Ascending aorta (tissue), 2 donors: ENCODE measurements at places on chromosomes 12 and 14.

- H3K27ac ChIP-seq, result no peak overlapping the region
- DNase-seq, result no peak
- H3K4me3 ChIP-seq, result peak overlapping the region; percentile 67
- H3K4me1 ChIP-seq, result peaks cover 2% of the 10 kb centered on the region
These were observed 1183.7 kb upstream of the TMEM132C start for GRCh38 chr12:127083008-127083949.

DNA sequence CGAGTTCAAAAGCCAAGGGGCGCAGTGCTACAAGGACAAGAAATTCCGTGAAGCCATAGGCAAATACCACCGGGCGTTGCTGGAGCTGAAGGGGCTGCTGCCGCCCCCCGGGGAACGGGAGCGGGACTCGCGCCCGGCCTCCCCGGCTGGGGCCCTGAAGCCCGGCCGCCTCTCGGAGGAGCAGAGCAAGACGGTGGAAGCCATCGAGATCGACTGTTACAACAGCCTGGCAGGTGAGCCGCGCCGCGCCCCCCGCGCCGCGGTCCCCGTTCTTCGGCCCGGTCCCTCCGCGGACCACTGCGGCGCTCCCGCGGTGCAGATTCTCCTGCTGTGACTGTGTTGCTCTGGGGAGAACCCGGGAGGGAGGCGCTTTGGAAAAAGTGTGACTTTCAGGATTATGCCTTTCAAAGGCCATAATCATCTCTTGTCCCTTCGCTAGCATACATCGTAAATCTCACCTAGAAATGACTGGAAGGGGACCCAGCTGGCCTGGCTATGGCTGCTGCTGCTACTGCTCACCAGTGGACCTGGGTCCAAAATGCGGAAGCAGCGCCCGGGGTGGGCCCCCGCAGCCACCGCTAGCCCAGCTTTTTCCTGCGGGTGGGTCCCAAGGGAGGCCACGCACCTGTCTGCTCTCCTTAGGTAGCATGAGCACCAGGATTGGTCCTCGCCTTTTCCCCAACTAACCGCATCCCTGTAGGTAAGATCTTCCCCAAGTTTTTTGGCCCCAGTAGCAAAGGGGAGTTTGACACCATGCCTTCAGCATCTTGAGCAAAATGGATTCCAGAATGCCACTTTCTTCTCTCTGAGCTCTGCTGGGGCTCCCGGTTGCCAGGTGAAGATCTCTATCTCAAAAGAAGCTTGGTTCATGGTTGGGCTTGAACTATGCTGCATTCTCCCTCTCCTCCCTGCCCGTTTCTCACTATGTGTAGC, 853 bp downstream of the TTC9 start:
- H3K27me3 ChIP-seq, result peaks cover 7% of the 10 kb centered on the region
- no peaks in the 10 kb centered on the region for H3K36me3 ChIP-seq
- DNase-seq, result no peak
- peak overlapping the region; percentile 63 for H3K4me3 ChIP-seq

- H3K4me1 ChIP-seq, result no peaks in the 10 kb centered on the region
- no peak overlapping the region for H3K4me3 ChIP-seq
- no peak for DNase-seq
- no peak overlapping the region for H3K27ac ChIP-seq
- no peaks in the 10 kb centered on the region for H3K27me3 ChIP-seq
- peaks cover 86% of the 10 kb centered on the region for H3K36me3 ChIP-seq
These were observed 9.2 kb downstream of the KMT2D start for GRCh38 chr12:49051373-49051764.

- no peaks in the 10 kb centered on the region for H3K27me3 ChIP-seq
- no peak for DNase-seq
- no peaks in the 10 kb centered on the region for H3K4me1 ChIP-seq
- no peaks in the 10 kb centered on the region for H3K36me3 ChIP-seq
- H3K27ac ChIP-seq, result no peak overlapping the region
These were observed 173.8 kb upstream of the CNOT2 start for GRCh38 chr12:70069221-70070105.

DNA sequence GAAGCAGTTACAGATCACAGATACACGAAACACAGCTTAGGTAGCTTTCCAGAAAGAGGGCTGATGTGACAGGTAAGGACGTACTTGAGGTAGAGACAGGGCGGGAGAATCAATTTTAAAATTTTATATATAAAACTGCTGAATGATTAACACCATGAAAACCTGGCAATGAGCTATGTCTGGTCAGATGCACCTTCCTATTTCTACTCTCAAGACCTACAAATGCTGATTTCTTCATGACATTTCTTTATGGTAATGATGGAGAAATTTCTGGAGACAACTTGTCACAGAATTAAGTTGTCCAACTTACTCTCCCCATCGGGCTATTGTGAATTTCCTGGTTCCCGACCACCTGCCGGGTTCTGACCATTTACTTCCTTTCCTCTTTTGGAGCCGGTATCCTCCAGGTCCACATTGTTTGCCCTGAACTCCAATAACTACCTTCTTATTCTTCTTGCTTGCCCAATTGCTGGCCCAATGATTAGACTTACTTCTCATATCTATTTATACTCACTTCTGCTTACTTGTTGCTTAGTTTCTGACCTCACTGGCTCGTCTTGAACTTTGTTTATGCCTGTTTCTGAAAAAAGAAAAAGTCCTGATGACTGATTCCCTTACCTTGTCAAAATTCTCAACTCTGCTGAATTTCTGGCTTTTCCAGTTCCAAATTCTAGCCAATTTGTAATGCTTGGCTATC, 12.8 kb upstream of the ATP2B1 start:
- no peak overlapping the region for H3K27ac ChIP-seq
- H3K36me3 ChIP-seq, result no peaks in the 10 kb centered on the region
- H3K4me1 ChIP-seq, result no peaks in the 10 kb centered on the region
- no peak for DNase-seq
- no peaks in the 10 kb centered on the region for H3K27me3 ChIP-seq

GRCh38 chr14:60805841-60806430, 71.4 kb downstream of the MNAT1 start:
- H3K36me3 ChIP-seq, result no peaks in the 10 kb centered on the region
- H3K27ac ChIP-seq, result no peak overlapping the region
- DNase-seq, result no peak
- H3K4me3 ChIP-seq, result no peak overlapping the region
- H3K4me1 ChIP-seq, result no peaks in the 10 kb centered on the region

GRCh38 chr12:7093486-7093885, 1.2 kb upstream of the C1R start:
- H3K4me3 ChIP-seq, result no peak overlapping the region
- peak overlapping the region; percentile 77 for H3K27ac ChIP-seq
- H3K4me1 ChIP-seq, result no peaks in the 10 kb centered on the region
- no peaks in the 10 kb centered on the region for H3K27me3 ChIP-seq
- peaks cover 27% of the 10 kb centered on the region for H3K36me3 ChIP-seq

GRCh38 chr14:74645756-74646470, 33.9 kb upstream of the LTBP2 start:
- DNase-seq, result no peak
- H3K27ac ChIP-seq, result peak overlapping the region; percentile 65
- no peaks in the 10 kb centered on the region for H3K27me3 ChIP-seq
- H3K4me3 ChIP-seq, result no peak overlapping the region

GRCh38 chr12:47863467-47863866, 41.3 kb downstream of the VDR start:
- no peak overlapping the region for H3K27ac ChIP-seq
- H3K27me3 ChIP-seq, result no peaks in the 10 kb centered on the region
- peaks cover 3% of the 10 kb centered on the region for H3K36me3 ChIP-seq
- H3K4me3 ChIP-seq, result no peak overlapping the region

GRCh38 chr14:105774001-105774400, 247.6 kb downstream of the TMEM121 start:
- H3K4me3 ChIP-seq, result no peak overlapping the region
- H3K27ac ChIP-seq, result no peak overlapping the region
- no peaks in the 10 kb centered on the region for H3K36me3 ChIP-seq
- no peaks in the 10 kb centered on the region for H3K4me1 ChIP-seq
- H3K27me3 ChIP-seq, result no peaks in the 10 kb centered on the region

DNA sequence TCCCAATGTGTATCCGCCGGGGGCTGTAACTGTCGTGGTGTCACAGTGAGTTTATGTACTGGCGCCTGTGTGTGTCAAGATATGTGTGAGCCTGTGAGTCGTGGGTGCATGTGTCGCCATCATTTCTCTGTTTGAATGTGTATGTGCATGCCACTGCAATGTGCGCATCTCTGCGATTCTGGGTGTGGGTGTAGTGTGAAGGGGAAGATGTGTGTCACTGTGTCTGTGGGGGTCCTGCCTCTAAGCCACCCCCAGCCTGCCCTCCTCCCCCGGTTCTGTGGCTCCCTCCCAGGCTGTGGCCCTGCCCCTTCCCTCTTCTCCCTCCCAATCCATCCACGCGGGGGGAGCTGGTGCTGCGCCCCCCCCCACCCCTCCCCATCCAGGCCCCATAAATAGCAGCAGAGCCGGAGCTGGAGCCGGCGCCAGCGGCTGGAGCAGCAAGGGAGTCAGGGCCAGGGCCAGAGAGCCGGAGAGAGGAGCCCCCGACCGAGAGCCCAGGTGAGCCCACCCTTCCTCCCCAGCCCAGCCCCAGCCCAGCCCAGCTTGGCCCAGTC, at the start of gene CPNE6:
Gene CPNE6 (plus strand): TSS at position 419 of the 554 bp plus-strand sequence. CDS start 1,375 bp downstream, outside the sequence.
- no peaks in the 10 kb centered on the region for H3K27me3 ChIP-seq
- no peaks in the 10 kb centered on the region for H3K36me3 ChIP-seq
- DNase-seq, result no peak
- H3K4me1 ChIP-seq, result peaks cover 3% of the 10 kb centered on the region
- no peak within 1 kb of the TSS for H3K27ac ChIP-seq

GRCh38 chr12:31496257-31496656, 94.7 kb downstream of the DENND5B start:
- H3K27ac ChIP-seq, result peak overlapping the region; percentile 3
- H3K4me3 ChIP-seq, result no peak overlapping the region
- no peaks in the 10 kb centered on the region for H3K36me3 ChIP-seq
- no peak for DNase-seq
- H3K4me1 ChIP-seq, result peaks cover 26% of the 10 kb centered on the region

DNA sequence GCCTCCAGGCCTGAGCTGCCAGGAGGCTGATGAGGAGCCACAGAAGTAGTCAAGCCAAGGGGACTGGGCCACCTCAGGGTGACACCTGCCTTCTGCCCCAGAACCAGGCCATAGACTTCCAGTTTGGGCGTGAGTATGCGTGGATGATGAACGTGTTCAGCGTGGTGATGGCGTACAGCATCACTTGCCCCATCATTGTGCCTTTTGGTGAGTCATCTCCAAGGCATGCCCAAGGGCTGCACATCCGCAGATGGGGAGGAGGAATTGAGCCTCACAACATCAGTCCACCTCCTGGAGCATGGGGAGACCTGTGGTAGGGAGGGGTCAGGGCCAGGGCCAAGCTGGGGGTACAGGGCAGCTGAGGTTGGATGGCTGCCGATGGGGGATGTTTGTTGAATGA, 22.3 kb downstream of the NGB start:
- H3K4me1 ChIP-seq, result no peaks in the 10 kb centered on the region
- H3K27ac ChIP-seq, result no peak overlapping the region
- H3K4me3 ChIP-seq, result no peak overlapping the region
- H3K27me3 ChIP-seq, result no peaks in the 10 kb centered on the region
- H3K36me3 ChIP-seq, result no peaks in the 10 kb centered on the region

DNA sequence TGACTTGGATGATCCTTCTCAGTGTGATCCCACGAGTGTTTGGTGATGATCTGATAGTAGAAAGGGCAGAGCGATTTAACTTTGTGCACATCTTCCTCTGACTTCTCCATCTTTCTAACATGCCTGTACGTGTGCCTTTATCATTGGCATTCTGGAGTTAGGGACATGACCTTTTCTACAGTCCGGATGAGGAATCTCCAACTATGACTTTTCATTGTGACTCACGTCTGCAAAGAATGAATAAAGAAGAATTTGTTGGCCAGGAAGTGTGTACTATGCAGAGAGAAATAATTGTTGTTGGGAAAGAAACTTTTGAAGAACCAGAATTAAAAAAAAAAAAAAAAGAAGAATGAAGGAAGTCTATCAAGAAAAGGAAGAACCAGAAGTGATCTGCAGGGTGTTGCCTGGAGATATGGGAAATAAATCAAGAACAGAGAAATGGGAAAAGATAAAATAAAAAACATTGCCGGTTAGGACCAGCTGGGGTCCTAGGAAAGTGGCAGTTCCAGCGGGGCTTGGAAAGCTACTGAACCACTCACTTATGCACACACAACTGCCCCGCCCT, 25.3 kb downstream of the PPFIBP1 start:
- H3K27ac ChIP-seq, result peak overlapping the region; percentile 76
- DNase-seq, result no peak
- peaks cover 79% of the 10 kb centered on the region for H3K4me1 ChIP-seq
- no peaks in the 10 kb centered on the region for H3K27me3 ChIP-seq
- peak overlapping the region; percentile 37 for H3K4me3 ChIP-seq

DNA sequence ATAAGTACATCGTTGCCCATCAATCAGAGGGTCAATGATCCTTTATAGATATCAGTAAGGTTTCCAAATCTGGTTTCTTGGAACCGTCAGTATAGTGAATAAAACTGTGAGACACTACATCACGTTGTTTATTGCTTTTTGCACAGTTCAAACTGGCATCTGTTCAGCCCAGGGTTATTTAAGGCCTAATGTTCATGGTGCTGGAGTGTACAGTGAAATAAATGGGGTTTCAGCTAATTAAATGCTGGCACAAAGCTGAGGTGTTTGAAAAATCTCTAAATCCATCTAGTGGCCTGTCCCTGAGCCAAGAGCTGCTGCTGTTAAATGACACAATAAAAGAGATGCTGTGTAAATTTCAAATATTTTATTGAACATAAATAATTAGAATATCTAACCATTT, 69.9 kb downstream of the RPS29 start:
- no peaks in the 10 kb centered on the region for H3K4me1 ChIP-seq
- no peak overlapping the region for H3K4me3 ChIP-seq
- H3K36me3 ChIP-seq, result no peaks in the 10 kb centered on the region
- no peak overlapping the region for H3K27ac ChIP-seq
- DNase-seq, result no peak
- no peaks in the 10 kb centered on the region for H3K27me3 ChIP-seq

DNA sequence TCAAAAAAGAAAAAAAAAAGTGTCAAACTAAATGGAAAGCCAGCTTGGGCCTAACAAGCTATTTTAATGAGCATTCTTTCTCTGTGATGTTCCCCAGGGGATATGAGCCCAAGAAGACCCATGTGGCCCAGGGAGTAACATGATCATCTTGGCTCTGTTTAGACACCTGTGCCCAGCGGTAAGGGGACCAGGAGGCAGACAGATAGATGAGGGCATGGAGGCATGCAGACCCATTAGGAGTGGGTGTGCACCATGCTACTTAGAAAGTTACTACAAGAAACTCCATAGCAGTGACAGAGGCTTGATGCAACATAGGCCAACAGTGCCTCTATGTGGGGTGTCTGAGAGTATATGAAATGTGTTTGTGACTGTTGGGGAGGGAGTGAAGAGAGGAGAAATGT, 3.1 kb upstream of the CREBL2 start:
- no peak overlapping the region for H3K27ac ChIP-seq
- H3K4me1 ChIP-seq, result peaks cover 12% of the 10 kb centered on the region
- no peaks in the 10 kb centered on the region for H3K27me3 ChIP-seq
- H3K36me3 ChIP-seq, result no peaks in the 10 kb centered on the region
- DNase-seq, result no peak
